EH (cell line): ENCODE measurements at places on chromosomes 7 and 10.

DNA sequence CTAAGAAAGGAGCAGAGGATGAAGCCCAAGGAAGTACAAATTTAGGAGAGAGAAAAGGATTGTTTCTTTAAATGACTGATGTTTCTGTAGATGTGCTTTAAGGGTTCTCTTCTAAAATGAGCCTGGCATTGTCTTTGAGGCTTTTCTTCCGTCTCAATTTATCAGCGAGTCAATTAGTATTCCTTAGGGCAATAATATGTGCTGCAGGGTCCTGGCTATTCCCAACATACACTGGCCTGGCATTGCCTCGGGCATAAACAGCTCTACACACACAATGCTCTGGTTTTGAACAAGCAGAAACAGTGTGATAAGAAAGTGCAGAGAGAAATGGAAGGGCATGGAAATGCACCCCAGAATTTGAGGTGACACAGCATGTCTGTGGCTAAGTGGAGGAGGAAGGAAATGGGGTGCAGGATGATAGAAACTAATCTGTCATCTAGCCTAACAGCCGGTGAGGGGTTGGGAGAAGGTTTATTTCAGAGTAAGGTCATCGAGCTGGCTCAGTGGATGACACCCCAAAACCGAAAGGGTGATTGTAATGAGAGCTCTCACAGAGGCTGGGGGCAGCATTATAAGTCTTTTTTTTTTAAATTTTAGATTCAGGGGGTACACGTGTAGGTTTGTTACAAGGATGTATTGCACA is 67.5 kb upstream of the ARHGAP21 start:
- DNase-seq, result no peak

- DNase-seq, result peak; percentile 61
These were observed 34.3 kb downstream of the HTRA1 start for GRCh38 chr10:122495406-122496340.

DNA sequence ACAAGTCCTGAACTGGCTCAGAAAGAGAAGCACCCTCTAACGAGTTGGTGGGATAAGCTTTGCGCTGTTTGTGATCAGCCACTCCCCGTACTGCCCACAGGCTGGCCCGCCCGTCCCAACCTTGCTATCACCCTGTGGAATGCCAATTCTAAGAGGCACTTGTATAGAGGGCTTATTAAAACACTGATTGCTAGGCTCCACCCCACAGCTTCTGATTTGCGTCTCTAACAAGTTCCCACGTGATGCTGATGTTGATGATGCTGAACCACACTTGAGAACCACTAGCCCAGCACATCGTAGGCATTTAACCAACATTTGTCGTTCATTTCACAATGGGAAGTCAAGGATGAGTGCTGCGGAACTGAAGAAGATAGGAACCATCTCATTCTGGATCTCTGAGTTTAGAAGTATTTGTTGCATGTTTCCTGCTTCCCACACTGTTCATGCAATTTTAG is 12.7 kb upstream of the GSAP start:
- DNase-seq, result no peak

- DNase-seq, result no peak
These were observed 115.2 kb upstream of the MDFIC start for GRCh38 chr7:114806590-114807162.

DNA sequence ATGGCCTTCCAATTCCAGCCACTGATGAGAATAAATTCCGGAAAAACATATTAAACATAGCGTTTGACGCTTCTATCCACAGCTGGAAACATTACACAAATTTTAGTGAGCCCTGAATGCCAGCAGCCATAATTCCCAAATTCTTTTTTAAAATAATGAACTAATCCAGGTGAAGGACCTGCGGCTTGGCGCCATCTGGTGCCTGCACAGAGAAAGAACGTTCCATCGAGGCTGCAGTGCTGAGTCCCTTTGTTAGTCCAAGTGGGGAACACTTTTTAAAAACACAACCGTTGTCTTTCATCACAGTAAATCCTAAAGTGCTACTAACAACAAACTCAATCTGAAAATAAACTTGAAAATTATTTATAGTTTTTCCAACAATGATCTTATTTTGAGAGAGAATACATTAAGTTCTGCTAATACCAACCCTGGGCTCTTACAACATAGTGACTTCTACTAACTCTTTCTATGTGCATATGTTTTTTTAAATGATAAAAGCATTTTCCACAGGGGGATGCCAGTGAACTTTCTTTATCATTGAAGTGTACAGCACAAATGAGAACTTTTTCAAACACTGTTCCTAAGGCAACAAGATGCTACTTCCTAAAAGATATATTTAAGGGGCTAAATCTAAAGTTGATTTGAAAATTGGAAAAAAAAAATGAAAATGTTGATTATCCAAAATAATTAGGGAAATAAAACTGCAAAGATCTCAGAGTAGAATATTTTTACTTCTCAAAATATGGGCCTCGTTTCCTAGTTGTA is 166.9 kb upstream of the RNF32 start:
- no peak for DNase-seq

DNA sequence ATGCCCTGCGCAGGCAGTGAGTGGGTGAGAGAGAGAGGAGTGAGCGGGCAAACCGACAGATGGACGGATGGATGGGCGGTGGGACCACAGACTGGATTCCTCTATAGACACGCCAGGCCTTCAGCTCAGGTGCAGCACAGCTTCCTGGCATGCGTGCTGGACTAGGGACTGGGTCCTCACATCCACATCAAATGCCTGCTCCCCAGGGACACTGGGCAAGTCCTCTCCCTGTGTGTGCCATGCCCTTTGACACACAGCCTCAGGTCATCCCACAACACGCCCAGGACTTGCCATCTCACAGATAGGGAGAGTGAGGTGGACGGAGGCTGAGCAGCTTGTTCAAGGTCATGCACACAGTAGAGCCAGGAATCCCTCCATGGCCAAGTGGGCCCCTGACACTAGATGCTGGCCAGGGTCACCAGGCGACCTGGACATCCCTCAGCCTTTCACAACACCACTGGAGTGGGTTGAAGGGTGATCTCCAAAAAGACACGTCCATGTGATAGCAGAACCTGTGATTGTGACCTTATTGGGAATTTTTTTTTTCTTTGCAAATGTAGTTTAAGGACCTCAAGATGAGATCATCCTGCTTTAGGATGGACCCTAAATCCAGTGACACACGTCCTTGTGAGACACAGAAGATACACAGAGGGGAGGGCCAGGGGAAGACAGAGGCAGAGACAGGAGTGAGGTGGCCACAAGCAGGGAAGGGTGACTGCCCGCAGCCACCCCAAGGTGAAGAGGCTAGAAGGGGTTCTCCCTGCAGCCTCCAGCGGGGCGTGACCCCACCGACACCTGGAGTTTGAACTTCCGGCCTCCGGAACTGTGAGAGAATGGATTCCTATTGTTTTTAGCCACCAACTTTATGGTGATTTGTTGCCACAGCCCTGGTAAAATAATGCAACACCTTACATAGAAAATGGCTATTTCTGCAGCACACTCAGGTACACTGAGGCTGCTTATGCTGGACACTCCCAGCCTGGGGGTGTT is 155.0 kb upstream of the CHST15 start:
- no peak for DNase-seq

DNA sequence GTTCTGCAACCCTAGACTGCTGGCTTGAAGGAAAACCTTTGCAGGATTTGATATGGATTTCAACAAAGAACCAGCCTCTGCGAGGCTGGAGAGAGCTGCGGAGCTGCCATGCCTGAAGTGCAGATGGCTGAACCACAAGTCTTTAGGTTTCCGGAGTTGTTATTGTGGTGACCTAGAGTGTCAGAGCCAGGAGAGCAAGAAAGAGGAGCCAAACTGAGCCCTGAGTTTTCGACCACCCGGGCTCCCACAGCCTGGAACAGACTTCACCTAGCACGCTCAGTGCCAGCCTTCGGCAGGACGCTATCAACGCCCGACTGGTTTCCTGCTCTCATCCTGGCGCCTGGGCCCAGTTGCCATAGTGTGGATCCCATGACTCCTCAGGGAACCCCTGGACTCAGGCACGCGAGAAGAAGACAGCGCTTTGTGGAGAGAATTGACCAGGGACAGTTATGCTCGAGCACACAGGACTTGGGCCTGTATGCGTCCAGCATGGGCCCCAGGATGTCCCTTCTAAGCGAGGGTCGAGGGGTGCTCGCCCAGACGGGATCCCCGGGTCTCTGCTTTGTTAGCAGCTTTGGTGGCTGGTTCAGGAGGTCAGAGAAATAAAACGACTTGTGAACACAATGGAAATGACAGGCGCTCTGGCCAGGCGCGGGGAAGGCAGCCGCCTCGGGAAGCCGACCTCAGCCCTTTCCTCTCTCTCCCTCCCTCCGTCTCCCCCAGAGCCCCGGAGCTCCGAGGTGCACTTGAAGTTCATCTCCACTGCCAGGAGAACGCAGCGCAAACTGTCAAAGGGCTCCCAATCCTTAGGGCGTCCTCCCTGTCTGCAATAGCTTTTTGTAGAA is 1.8 kb upstream of the GAD2 start:
- DNase-seq, result no peak

- DNase-seq, result peak; percentile 78
These were observed 104.9 kb downstream of the PPP1R17 start for GRCh38 chr7:31791881-31792280.
